ENCODE measurements at places on chromosomes 3 and 15. TPM values are rescaled to one million over a fixed set of nuclear protein-coding genes. Genes with fewer than 3 reads are reported as not detected.

DNA sequence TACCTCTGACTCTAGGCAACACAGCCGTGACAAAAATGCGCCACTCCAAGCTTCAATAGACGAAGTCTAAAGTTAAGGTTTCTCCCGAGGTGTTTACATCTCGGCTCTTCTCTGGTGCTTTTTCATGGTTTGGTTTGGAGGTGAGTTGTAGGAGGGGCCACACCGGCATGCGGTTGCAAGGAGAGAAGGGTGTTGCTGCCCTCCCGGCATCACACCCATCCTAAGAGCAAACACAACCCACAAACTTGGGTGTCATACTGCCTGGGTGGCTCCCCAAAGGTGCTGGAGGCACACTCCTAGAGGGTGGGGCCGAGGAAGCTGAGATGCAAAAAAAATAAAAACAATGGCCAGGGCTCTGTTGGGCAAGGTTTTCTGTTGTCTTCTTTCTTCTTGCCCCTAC is 225.2 kb upstream of the ICE2 start:
- DNase-seq = no peak

DNA sequence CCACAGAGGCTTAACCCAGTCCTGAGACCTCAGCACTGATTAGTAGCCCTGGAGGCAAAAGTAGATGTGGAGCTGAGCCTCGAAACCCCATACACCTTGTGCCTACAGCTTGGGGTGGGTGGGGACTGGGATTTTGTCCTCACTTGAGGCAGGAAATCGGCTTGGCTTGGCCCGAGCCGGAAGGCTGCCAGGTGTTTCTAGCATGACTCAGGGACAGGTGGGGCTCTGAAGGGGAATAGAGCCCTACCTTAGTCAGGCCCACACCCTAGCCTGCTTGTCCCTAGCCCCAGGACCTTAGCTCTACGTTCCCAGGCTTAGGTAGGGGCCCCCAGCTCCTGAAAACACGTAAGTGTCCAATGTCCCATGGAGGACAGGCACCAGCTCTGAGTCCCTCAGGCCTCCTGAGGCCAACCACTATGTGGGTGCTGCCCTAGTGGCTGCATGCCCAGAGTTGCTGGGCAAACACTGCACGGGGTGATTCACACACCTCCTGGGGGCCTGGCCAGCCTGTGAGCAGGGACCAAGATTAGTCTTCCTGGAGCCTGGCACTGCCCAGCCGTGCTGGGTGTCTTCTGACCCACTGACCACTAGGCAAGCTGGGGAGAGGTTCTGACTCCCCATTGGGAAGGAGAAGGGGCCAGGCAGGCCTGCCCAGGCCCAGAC is 3.1 kb downstream of the MST1R start:
- DNase-seq = no peak

GRCh38 chr3:8490079-8490552 is 11.5 kb upstream of the LMCD1 start:
- no peak for DNase-seq

The MDFIC2 gene
- total RNA-seq = not detected

- DNase-seq = no peak
These were observed 57.4 kb upstream of the PSMD6 start for GRCh38 chr3:64080616-64081234.

The POPDC2 gene
- total RNA-seq = 0.94 TPM

- DNase-seq = no peak
These were observed 30.6 kb upstream of the PROK2 start for GRCh38 chr3:71815340-71816067.

- DNase-seq = no peak
These were observed 99.8 kb downstream of the NSUN3 start for GRCh38 chr3:94162700-94163099.

DNA sequence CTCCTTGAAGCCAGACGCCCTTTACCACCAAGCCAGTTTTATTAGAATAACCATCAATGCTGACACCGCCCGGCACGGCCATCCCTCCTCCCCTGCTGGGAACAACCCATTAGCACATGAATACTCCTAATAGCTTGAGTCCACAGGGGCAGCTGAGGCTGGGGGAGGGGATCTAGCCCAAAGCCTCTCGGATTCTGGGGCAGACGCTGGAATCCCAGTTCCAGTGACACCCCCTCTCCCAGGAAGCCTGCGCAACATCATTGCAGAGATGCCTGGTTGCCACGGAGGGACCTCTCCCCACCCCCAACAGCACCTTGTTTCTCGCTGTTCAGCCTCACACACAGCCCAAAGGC is 1.2 kb upstream of the LINGO1 start:
- DNase-seq = no peak

The PARP15 gene
- total RNA-seq = 16.1 TPM

DNA sequence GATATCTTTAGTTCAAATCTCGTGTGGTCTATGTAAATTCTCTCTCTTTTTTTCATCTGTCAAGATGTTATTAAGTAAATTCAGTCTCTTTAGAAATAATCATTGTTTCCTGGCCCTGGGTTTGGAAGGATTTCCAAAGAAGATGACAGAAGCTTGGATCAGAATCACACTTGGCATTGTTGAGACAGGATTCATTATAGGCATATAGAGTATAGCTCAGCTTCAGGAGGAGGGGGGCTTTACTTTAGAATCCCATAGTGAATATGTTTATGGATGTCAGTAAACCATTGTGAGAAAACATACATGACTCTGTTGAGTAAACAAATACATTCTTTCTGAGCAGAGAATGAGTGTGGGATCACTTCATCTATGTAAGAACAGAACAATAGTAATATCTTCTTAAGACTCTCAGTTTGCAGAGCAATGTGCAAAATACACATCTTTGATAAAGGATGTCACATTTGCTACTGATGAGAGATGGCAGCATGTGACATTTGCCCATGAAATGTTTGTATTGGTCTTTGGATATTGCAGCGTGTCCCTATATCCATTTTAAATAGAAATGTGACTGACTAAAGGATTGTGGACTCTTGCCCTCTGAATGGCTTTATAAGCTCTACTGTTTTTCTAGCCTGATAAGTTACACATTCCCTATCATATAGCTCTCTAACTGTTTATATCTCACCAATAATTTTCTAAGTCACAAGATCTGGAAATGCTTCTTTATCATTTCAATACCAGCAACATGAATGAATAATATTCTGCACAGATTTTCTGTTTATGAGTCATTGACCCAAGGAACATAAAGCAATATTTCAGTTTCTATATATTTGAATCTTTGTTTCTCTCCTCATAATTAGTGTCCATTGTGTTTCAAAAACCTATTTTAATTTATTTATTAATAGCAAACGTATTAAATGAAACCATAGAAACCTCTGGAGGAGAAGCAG is 95.6 kb upstream of the THRB start:
- DNase-seq = no peak

DNA sequence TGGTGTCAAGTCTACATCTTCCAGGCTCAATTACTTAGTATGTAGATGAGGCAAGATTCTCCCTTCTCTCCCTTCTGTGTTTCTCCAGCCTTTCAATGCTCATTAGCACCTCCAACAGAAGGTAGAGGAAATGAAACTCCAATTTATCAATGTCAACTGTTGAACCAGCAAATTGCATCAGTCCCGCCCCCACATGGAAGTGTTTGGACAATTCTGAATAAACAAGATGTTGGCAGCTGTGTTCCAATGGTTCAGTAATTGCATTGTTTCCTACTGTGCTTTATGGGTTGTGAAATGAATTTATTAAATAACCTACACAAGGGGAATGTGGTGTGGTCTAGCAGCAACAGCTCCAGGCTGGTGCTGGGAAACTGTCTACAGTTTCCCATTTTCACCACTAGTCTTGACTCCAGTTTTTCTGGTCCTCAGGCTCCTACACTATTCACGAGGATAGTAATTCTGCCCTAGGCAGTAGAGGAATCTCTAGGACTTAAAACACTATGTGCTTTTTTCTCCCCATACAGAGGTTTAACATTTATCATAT is 91.9 kb downstream of the MB21D2 start:
- DNase-seq = no peak

GRCh38 chr15:64808785-64809453 is 16.5 kb downstream of the PIF1 start:
- DNase-seq = no peak

DNA sequence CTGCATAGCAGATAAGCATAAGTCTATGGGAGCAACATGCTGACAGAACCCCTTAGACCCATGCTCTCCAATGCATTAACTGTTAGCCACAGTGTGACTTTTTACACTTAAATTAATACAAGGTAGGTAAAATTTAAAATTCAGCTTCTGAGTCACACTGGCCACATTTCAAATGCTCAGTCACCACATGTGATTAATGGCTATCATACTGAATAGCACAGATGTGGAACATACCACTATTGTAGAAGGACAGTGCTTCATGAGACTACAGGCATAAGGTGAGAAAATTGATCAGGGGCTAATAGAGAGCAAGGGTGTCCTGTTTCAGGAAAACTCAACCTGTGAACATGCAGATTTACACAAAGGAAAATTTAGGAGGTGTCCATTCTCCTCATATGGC is 357.0 kb upstream of the SEMA6D start:
- no peak for DNase-seq

DNA sequence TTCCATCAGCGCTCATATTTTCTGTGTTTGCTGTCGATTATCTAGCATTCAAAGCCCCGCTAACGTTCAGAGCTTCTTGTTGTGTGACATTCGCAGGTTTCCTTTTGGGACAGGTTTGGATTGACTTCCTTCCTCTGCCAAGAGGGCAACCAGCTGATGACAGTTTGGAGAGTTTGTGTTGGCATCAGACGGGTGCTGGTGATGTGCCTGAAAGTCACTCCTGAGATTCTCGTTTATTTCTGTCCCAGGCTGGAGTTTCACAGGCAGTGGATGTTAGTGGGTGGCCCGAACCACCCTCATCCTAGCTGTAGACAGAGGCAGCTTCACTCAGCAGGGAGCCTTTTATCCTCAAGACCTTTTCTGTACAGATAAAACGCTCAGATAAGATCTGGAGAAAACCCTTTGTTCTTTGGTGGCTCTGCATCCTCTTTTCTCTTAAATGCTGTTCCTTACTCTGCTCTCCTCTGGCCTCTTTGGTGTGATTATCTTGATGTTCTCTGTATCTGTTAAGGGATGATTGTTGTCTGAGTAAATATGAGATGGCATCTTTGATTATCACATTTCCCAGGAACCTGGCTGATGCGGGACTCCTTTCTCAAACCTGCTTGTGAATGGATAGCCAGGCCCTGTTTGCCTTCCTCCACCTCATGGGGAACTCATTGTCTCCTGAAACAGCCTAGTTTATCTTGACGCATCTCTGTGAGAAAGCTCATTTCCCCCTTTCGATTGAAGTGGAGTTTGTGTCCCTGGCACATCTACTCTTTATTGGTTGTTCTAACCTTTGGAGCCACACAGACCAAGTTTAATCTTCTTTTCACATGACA is 35.9 kb downstream of the CGNL1 start:
- no peak for DNase-seq

The KBTBD12 gene
- total RNA-seq = not detected

- no peak for DNase-seq
These were observed 23.4 kb upstream of the FXR1 start for GRCh38 chr3:180888992-180889560.

DNA sequence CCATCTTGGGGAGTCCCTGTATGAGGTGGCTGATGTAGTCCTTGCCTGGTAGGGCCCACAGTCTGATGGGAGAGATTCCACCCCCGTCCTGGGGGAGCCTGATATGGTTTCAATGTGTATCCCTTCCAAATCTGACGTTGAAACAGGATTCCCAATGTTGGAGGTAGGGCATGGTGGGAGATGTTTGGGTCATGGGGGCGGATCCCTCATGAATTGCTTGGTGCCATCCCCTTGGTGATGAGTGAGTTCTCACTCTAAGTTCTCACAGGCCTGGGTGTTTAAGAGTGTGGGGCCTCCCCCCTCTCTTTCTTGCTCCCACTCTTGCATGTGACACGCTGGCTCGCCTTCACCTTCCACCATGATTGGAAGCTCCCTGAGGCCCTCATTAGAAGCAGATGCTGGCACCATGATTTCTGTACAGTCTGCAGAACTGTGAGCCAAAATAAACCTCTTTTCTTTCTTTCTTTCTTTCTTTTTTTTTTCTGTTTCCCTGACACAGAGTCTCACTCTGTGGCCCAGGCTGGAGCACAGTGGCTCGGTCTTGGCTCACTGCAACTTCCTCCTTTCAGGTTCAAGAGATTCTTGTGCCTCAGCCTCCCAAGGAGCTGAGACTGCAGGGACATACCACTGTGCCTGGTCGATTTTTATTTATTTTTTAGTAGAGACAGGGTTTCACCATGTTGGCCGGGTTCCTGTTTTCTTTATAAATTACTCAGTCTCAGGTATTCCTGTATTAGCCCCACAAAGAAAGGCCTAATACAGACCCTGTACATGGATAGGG is 28.6 kb downstream of the ITGA11 start:
- no peak for DNase-seq

The PROS1 gene
- 1.7 TPM for total RNA-seq

The LMAN1L gene
- 0.32 TPM for total RNA-seq

The RTP3 gene
- total RNA-seq = not detected

GRCh38 chr3:28243424-28244106 is 2.1 kb downstream of the CMC1 start:
- no peak for DNase-seq

DNA sequence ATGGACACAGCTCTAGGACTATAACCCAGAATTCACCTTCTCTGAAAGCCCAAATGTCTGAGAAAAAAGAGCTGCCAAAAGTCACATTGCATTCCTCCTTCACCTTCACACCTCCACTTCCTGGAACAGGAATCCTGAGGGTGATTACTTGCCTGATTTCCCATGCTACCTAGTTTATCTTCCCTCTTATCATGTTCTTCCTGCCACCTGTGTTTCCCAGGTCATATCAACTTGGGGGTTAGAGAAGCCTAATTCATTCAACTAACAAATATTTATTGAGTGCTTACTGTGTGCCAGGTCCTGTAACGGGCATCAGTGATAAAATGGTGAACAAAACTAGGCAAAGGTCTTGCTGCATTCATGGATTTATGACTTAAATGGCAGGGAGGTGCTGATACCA is 279.6 kb upstream of the WNT5A start:
- no peak for DNase-seq

GRCh38 chr15:95296643-95297042 is 1033.9 kb upstream of the NR2F2 start:
- DNase-seq = no peak

The NOX5 gene
- 0.21 TPM for total RNA-seq

Measured in activated T-helper 2 cell treated with anti-CD3 and anti-CD28 coated beads, Interferon-gamma antibody, Interleukin-2, Interleukin-4, amounts not matched to agents 10 μg/mL and 5 μg/mL and 100 μg/mL, durations not matched to agents 14 hours and 24 hours and 36 hours (primary cell).